GM23248 (cell line): ENCODE measurements at places on chromosomes 2 and 18.

DNA sequence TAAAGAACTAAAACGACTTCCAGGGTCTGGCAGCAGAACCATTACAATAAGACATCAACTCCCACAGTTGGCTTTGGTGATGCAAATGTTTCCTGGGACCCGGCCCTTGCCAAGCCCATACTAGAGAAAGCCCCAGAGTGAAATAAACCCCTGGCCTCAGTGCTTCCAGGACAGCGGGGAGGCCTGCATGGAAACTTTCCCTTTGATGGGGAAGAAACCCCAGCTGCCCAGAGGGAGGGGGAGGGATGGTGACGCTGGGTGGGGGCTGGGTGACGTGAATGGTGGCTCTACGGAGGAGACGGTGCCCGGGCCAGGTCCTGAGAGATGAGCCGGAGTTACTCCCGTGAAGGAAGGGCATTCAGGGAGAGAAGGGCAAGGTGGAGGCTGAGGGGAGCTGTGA, 27.5 kb downstream of the INHBB start:
- DNase-seq = no peak

DNA sequence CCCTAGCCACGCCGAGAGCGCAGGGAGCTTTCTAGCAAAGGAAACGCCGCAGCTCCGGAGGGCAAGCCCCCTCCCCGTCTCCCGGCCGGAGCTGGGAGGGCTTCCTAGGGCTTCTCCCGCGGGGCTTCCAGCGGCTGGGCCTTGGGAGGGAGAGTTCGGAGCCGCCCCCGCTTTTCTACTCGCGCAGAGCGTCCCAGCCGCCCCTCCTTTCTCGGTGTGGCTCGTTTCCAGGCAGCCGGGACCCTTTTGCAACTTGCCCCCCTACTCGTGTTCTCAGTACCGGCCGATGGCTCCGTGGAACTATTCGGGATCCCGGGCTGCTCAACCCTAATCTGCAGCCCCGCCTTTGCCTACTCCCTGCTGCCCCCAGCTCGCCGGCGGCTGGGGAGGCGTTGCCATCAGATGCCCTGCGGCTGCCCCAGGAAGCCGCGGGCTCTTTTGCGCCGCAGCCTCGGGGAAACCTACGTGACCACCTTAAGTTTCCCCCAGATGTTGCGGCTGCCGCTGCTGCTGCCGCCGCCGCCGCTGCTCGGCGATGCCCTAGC, 1.5 kb upstream of the NR4A2 start:
- peak; percentile 89 for DNase-seq

GRCh38 chr18:2173486-2173885, 397.8 kb downstream of the METTL4 start:
- peak; percentile 55 for DNase-seq

DNA sequence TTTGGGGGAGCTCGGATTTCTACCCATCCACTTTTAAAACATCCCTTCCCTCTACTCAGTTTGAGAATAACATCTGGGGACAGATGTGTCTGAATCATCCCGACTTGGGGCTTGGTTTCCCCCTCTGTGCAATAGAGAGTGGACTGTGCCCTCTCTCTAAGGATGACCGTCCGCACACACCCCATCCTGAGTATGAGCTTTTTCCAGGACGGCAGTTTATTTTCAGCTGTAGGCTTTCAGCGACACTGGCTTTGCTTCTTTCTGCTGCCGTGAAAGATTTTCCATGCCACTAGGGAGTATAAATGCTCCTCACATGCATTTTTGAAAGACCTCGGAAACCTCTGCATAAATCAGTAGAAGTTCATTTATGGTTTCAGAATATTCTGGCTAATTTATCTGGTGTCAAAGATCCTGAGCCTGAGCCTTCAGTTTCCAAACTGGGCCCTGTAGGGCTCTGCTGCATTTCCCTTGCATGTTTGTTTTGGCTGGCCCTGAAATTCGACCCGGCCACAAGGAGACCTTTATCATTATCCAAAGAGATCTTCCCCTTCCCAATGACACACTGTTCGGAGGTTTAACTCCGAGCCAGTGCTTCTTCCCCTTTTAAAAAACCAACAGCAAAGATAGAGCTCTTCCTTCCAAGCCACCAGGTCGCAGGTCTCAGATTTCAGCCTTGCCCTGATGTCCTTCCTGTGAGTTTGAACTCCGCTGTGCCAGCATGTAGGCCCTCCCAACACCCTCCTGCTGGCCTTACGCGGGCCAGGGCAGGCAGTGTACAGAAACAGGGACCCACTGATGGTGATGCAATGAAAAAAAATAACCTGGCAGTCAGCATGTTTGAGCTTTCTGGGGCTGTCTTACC, 53.3 kb downstream of the FECH start:
- DNase-seq = no peak

DNA sequence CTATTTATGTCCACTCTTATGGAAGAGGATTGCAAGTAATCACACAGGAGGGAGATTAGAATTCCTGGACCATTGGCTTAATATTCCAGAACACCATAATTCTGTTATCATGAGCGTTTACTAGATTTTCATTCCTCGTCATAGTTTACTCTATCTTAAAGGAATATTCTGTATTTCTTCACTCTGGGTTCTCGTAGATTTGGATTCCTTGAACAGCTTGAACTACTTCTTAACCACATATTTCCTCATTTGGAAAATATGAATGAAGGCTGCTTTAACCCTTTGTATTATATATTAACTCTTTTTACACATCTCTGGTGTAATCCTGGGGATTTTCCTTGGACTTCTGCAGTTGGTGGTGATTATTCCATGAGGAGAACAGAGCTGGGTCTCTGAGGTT, 46.3 kb upstream of the CCBE1 start:
- DNase-seq = peak; percentile 57

- DNase-seq = peak; percentile 62
Observed at GRCh38 chr2:142857256-142858164, 20.0 kb upstream of the KYNU start.

- DNase-seq = peak; percentile 56
Observed at GRCh38 chr2:144705328-144706245, 185.7 kb upstream of the ZEB2 start.

- DNase-seq = peak; percentile 67
Observed at GRCh38 chr2:74834792-74835755, 1.1 kb downstream of the HK2 start.

GRCh38 chr2:197869501-197870111, 65.2 kb downstream of the PLCL1 start:
- peak; percentile 36 for DNase-seq

DNA sequence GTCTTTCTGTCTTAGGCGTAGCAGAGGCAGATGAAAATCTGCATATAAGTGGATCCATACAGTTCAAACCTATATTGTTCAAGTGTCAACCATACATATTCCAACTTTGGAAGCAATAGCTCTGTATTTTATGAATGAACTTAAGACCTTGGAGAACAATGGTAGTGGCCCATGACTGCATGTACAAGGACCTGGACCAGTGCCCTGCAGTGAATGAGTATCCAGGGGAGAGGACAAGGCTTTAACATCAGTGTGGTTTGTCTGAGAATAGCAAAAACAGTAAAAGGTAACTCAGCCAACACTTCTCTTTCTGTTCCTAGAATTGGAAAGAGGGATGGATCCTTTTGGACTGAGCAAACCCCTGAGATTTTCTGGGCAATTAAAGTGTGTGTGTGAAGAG, 230.8 kb upstream of the LINC00305 start:
- no peak for DNase-seq

GRCh38 chr2:36780231-36780839, 83.8 kb downstream of the VIT start:
- DNase-seq = peak; percentile 69
